ENCODE measurements at places on chromosomes 4 and X.

GRCh38 chr4:127580891-127581290 lies 51.9 kb upstream of the INTU start:
- DNase-seq, result no peak

DNA sequence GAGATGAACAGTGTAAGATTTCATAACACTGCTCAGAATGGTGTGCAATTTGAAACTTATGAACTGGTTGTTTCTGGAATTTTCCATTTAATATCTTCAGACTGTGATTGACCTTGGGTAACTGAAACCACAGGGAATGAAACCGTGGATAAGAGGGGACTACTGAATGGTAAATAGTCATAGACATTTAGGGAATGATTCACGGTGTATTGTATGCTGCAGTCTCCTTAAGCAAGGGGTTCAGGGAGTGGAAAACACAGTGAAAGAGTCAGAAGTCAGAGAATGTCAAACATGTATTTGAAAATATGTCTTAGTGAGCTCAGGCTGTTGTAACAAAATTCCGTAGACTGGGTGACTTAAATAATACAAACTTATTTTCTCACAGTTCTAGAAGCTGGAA lies 398.2 kb upstream of the DIPK2B start:
- DNase-seq, result no peak

DNA sequence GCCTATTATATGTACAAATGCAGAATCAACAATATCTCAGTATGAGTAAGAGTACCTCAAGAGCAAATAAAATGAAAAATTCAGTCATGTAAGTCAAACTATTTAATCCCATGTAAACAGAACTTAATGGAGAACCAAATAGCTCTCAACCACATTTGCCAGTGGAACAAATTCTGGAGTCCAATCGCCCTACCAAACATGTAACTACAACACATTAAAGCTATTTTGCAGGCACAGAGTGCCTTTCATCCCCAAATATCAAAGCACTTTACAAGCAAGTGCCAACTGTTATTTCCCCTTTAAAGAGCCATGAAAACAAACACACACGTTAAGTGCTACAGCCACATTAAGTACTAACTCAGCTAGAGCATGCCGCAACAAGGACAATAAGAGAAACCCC lies 51.3 kb downstream of the PCDH19 start:
- DNase-seq, result no peak

GRCh38 chrX:150258463-150259430 lies 104.4 kb upstream of the MAMLD1 start:
- DNase-seq, result no peak

DNA sequence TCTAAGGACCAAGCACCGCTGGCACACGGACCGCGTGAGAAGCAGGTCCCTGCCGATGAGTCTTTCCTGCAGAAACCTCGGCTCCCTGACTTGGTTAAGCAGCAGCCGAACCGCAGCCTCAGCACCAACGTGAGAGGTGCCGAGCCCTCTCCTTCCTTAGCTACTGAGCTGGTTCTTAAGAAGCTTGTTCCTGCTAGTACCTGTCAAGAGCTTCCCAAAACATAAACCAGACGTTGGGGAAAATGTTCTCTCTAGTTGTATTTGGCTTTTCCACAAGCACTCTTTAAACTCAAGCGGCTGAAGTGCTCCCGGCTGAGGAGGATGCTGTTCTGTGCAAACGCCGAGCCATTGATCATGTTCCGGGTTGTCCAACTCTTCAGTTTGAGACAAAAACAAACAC lies 29.3 kb upstream of the TLR3 start:
- peak; percentile 49 for DNase-seq

DNA sequence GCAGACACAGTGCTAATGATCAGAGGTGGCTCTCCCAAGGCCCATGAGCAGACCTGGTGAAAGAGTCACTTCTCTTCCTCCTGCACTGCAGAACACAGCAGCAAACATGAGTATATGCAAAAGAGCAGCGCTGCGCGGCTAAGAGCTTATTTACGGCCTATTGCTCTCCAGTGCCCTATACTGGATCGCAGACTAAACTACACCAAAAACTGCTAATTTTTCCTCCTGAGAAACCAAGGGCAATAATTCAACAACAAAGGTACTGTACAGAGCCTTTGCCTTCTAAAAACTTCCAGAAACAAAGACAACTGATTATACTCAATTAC lies 702.5 kb downstream of the ARAP2 start:
- DNase-seq, result no peak

- no peak for DNase-seq
Measured at GRCh38 chr4:88735564-88735963, 37.9 kb upstream of the NAP1L5 start.

GRCh38 chrX:19579485-19579884 lies 64.2 kb upstream of the MAP3K15 start:
- no peak for DNase-seq

DNA sequence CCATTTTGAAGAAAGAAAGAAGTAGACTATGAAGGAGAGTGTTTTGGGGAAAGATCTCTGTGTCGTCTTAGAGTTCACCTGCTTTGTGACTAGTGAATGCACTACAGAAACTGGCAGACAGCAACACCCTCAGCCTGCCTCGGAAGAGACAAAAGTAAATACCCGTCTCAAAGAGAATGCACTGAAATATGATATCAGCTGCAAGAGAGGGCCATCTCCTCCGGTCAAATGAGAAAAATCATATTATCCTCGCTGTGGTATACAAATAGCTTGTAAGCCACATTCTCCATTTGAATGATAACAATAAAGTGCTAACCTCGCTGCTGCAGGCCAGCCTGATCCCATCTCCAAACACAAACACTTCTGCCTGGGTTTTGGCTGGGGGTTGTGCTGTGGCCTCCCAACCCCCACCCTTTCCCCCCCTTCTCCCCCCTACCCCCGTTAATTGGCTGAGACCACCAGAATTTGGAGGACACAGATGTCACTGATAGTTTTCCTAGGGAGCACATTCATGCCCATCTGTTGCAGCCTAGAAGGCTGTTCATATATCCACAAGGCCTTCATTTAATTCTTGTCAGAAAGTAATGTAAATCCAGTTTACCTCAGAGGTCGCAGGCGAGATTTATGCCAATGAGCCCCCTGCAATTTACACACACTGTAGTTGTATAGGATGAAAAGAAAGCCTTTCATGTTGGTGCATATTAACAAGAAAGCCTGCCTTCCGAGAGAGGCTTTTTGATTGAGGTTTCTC lies 46.3 kb downstream of the ALPK1 start:
- DNase-seq, result no peak

DNA sequence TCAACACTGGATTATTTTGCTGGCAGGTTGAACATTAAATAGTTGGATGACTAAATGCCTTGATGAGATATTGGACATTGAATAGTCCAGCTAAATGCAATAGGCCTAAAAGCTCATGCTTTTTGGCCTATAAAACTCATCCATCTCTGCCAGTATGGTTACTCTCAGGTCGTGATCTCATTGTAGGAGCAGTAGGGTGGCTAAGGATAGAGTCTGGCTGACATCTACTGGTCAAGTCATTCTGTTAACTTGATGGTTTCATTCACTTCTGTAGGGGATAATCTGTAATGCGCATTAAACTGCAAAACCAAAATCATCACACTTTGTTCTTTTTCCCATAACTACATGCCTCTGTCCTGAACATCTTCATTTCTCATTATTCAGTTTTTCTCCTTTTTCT lies 227.0 kb downstream of the DKK2 start:
- peak; percentile 62 for DNase-seq

DNA sequence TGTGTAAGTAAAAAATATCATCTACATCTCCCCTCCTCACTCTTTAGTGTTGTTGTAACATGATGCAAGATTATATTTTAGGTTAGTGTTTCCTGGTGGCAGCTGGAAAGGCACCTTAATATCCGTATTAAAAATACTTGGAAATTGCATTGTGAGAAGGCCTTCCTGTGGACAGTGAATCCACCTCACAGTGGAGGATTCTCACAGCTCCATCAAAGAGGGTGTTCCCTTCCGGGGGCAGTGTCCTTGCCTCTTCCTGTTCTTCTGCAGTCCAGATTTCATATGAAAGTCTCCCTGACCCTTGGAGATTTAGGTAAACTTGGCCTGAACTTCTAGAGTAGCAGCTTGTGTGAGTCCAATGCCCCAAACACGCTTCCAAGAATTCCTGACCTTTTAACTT lies 29.9 kb upstream of the GAB1 start:
- no peak for DNase-seq

GRCh38 chrX:105229146-105229545 lies 8.7 kb upstream of the TEX13A start:
- DNase-seq, result no peak

GRCh38 chr4:184432127-184432922 lies 42.0 kb downstream of the IRF2 start:
- no peak for DNase-seq

- DNase-seq, result no peak
Measured at GRCh38 chr4:170014359-170015011, 11.7 kb downstream of the MFAP3L start.

DNA sequence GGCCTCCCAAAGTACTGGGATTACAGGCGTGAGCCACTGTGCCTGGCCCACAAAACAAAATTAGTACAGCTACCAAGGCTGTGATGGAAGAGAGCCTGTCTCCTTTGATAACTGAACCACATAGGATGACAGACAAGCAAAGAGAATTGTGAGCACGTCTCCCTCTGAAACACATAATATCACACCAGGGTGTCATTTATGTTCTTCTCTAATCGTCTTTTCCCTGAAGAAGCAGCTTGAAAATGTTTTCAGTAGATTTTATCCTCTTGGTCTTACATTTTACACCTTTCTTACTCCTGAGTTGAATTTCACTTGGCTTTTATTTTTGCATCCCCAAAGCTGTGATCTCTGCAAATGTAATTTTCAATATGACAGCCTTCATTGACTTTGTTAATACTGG lies 67.8 kb downstream of the TENM3 start:
- DNase-seq, result no peak

GRCh38 chr4:138774940-138775339 lies 240.6 kb upstream of the NOCT start:
- no peak for DNase-seq

- no peak for DNase-seq
Measured at GRCh38 chr4:40617872-40618271, 11.8 kb downstream of the RBM47 start.

DNA sequence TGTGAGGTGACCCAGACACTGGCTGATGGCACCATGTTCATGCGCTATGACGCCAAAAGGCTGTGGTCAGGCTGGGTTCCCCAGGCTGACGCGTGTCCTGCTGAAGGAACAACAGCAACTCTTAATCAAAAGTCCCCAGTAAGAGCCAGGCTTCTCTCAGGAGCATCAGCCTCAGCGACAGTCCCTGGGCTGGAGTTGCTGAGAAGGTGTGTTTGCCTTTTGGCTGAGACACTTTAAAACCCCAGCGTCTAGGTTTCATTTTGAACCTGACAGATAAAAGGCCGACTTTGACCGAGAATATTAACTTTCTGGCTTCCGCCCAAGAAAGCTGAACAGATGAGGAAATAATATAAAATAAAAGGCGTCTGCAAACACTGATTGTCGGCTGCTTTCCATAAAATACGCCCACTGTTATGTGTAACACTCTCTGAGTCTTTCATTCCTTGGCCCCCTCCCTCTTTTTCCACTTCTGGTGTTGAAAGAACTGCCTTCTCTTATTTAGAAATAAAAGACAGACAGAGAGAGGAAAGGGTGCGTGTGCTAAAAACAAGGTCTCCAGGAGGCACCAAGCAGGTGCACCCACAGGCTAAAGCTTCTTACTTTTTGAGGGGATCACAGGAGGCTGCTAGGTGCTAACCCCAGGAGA lies 373.6 kb downstream of the MID1IP1 start:
- DNase-seq, result no peak

DNA sequence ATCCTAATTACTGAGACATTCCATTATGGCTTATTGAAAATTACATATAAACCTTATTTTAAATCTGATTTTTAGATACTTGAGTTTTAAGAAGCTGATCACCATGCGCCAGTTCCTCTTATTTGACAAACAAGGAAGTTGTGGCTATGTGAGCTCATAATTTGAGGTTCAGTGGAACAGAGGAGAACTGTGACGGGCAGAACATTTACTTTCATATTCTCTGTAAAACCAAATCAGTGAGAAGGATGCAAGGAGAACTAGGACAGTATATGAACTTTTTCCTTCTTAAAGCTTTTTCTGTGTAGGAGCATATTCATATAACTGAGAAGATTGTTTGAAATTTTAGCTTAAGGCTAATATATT lies 25.3 kb downstream of the STIM2 start:
- no peak for DNase-seq

- no peak for DNase-seq
Measured at GRCh38 chr4:143380629-143381028, 44.0 kb downstream of the GAB1 start.

DNA sequence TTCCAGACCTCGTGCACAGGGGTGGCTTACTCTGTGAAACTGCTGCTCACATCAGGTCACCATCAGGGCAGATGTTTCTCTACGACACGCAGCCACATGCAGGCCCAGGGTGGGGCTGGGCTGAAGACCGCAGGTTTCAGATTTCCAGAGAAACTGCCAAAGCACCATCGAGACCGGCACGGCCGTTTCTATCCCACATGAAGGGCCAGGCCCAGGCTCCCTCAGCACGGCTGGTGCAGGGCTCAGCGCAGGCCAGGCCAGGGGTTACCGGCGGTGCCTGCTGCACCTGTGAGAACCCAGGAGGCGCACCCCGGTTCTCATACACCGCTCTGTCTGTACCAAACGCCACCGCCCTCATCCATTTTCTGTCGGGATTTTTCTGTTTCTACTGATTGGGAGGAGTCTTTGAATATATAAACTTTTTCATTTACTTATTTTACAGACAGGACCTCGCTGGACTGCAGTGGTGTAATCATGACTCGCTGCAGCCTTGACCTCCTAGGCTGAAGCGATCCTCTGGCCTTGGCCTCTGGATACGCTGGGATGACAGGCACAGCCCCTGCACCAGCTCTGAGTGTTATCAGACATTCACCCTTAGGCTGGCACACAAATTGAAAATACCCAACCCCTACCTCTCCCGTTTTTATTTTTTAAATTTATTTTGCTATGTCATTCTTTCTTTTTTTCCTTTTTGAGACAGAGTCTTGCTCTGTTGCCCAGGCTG lies 17.1 kb downstream of the CTBP1 start:
- no peak for DNase-seq

- no peak for DNase-seq
Measured at GRCh38 chr4:26058537-26058936, 144.5 kb downstream of the SMIM20 start.

GRCh38 chr4:169070071-169070894 lies 60.2 kb upstream of the CBR4 start:
- peak; percentile 96 for DNase-seq

- DNase-seq, result no peak
Measured at GRCh38 chr4:164813554-164813953, 59.6 kb downstream of the SMIM31 start.

- DNase-seq, result no peak
Measured at GRCh38 chr4:53919535-53919934, 144.9 kb downstream of the CHIC2 start.

GRCh38 chr4:74990276-74990875 lies 57.5 kb downstream of the PARM1 start:
- DNase-seq, result no peak

Data from NCI-H1417 (cell line).